ENCODE measurements at places on chromosomes 1 and 21. TPM values are rescaled to one million over a fixed set of nuclear protein-coding genes. Genes with fewer than 3 reads are reported as not detected.

IQGAP3 gene
- total RNA-seq, result 101 TPM

EFNA3 gene
- total RNA-seq, result 2.5 TPM

SSX2IP gene
- total RNA-seq, result 14.9 TPM

REN gene
- not detected for total RNA-seq

RNU1-4 gene
- total RNA-seq, result under 0.01 TPM

C1orf94 gene
- total RNA-seq, result 0.08 TPM

TMEM61 gene
- total RNA-seq, result 0.42 TPM

DPYD gene
- total RNA-seq, result 28.9 TPM

KCNJ10 gene
- not detected for total RNA-seq

CYYR1 gene
- total RNA-seq, result 0.21 TPM

CGN gene
- 1.0 TPM for total RNA-seq

LRRIQ3 gene
- total RNA-seq, result 1.7 TPM

RBP7 gene
- not detected for total RNA-seq

FCRL1 gene
- not detected for total RNA-seq

CASQ2 gene
- not detected for total RNA-seq

NTNG1 gene
- 4.9 TPM for total RNA-seq

KCNA3 gene
- total RNA-seq, result not detected

PARS2 gene
- 3.8 TPM for total RNA-seq

MSH4 gene
- total RNA-seq, result 0.08 TPM

BRDT gene
- not detected for total RNA-seq

KRTAP13-4 gene
- not detected for total RNA-seq

SMG7 gene
- total RNA-seq, result 25.0 TPM

OR6K3 gene
- not detected for total RNA-seq

PLPPR5 gene
- 0.15 TPM for total RNA-seq

SPRR5 gene
- not detected for total RNA-seq

SPATA46 gene
- total RNA-seq, result not detected

BARHL2 gene
- not detected for total RNA-seq

HENMT1 gene
- 2.2 TPM for total RNA-seq

SLC6A9 gene
- total RNA-seq, result 17.3 TPM

HSPA6 gene
- total RNA-seq, result 2.6 TPM

RAB3B gene
- total RNA-seq, result 0.98 TPM

FAM3B gene
- 0.16 TPM for total RNA-seq

OR2G6 gene
- total RNA-seq, result not detected

PSMD4 gene
- total RNA-seq, result 491 TPM

IGFN1 gene
- 0.49 TPM for total RNA-seq

LIN28A gene
- total RNA-seq, result not detected

SEC16B gene
- total RNA-seq, result 0.34 TPM

TEX38 gene
- total RNA-seq, result not detected

TAS1R1 gene
- total RNA-seq, result 0.04 TPM

RXFP4 gene
- total RNA-seq, result not detected

ZBTB40 gene
- total RNA-seq, result 12.7 TPM

PIGR gene
- 0.03 TPM for total RNA-seq

SLAMF1 gene
- not detected for total RNA-seq

ELAPOR1 gene
- total RNA-seq, result 0.08 TPM

COA6 gene
- 68.7 TPM for total RNA-seq

KLHDC8A gene
- 0.19 TPM for total RNA-seq

IGSF8 gene
- 30.3 TPM for total RNA-seq

AGT gene
- total RNA-seq, result not detected

CD1B gene
- total RNA-seq, result not detected

ZFYVE9 gene
- total RNA-seq, result 17.7 TPM

FCGR1A gene
- not detected for total RNA-seq

All from A375 (cell line).